ENCODE measurements at places on chromosomes 7 and 10. TPM values are rescaled to one million over a fixed set of nuclear protein-coding genes. Genes with fewer than 3 reads are reported as not detected.

BTBD16 gene
- not detected for total RNA-seq

CCDC3 gene
- total RNA-seq: 1.3 TPM

LGI1 gene
- total RNA-seq: 0.14 TPM

OTUD1 gene
- total RNA-seq: 4.3 TPM

ACTR1A gene
- total RNA-seq: 111 TPM

PNLIPRP2 gene
- not detected for total RNA-seq

NAPEPLD gene
- total RNA-seq: 9.4 TPM

IRF5 gene
- not detected for total RNA-seq

MET gene
- 12.9 TPM for total RNA-seq

GRB10 gene
- total RNA-seq: 28.8 TPM

PNLIP gene
- total RNA-seq: not detected

Data from smooth muscle cell of bladder (primary cell).